ENCODE measurements at places on chromosomes 7 and 10.

- DNase-seq = no peak
Observed at GRCh38 chr10:114442091-114442630, 37.9 kb upstream of the AFAP1L2 start.

DNA sequence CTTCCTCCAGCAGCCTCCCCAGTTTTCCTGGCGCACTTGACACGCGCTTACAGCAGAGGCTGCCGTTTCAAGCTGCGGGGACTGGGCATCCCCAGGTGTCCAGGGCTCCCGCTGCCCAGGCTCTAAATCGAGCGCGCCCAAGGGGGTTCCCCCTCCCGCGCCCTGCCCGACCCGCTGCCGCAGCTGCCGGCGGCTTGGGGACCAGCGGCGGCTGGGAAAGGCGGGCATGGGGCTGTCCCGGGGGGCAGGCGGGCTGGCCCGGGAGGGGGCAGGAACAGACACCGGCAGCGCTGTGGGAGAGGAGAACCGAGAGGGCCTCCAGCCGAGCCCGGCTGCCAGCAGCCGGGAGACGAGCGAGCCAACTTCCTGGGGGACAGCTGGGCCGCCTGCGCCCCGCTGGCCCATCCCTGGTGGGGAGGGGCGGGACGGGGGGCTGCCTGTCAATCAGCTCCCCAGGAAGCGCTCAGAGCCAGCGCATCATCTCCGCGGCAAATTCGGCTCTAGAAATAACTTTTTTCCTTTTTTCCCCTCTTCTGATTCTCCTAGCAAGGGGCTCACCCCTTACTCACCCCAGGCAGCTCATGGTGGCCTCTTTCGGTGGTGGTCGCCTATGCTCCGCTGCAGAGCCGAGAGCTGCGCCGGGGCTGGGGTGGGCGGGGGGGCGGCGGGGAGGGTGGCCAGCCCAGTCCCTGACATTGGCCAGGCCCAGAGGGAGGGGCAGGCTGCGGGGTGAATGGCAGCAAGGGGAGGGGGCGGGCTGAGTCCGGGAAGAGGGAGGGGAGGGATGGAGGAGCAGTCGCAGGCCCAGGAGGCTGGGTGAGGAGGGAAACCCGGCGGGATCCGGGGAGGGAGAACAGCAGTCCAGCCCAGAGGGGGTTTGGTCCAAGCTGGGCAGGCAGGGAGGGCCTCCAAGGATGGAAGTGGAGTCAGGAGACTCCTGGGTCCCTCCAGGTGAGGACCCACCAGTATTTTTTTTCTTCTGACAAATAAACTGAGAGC, 14.7 kb downstream of the GRID2IP start:
- peak; percentile 28 for DNase-seq

GRCh38 chr10:79202188-79203013, 133.6 kb downstream of the ZMIZ1 start:
- DNase-seq = peak; percentile 51

DNA sequence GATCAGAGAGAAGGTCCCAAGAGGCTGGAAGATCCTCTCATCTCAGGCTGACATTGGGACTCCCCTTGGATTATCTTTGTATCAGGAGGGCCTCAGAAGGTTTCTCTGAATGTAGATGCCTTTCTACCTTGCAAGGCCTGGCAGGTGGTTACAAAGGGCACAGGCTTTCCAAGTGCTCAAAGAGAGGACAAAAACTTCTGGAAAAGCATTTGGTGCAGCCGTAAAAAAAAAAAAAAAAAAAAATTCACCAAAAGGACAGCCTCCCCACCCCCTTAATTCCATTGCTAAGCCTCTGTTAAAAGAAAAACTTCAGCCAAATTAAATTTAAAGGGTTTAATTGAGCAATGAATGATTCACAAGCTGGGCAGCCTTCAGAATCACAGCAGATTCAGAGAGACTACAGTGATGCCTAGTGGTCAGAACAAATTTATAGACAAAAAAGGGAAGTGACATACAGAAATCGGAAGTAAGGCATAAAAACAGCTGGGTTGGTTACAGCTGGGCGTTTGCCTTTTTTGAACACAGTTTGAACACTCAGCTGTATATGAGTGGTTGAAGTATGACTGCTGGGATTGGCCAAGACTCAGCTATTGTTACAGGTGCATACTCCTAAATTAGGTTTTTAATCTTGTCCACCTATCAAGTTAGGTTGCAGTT, 42.5 kb upstream of the LRGUK start:
- no peak for DNase-seq

DNA sequence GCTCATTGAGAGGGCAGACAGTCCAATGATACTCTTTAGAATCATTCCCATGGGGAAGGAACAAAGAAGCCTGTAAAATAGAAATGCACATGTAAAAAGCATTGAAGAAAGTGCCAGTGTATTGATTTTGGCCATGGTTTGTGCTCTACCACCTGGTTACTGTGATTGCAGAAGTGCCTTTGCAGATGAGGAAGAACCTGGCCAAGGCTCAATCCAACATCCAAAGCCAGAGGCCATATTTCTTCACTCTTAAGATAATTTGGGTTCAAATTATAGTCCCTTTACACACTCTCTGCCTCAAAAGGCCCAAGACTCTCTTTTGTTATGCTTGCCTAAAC, 122.1 kb downstream of the EGFR start:
- DNase-seq = no peak

- peak; percentile 74 for DNase-seq
Observed at GRCh38 chr10:103278862-103279298, 1.9 kb downstream of the INA start.

- DNase-seq = no peak
Observed at GRCh38 chr10:103127241-103127640, 65.8 kb downstream of the NT5C2 start.

GRCh38 chr7:131352032-131352431, 24.4 kb downstream of the MKLN1 start:
- no peak for DNase-seq

DNA sequence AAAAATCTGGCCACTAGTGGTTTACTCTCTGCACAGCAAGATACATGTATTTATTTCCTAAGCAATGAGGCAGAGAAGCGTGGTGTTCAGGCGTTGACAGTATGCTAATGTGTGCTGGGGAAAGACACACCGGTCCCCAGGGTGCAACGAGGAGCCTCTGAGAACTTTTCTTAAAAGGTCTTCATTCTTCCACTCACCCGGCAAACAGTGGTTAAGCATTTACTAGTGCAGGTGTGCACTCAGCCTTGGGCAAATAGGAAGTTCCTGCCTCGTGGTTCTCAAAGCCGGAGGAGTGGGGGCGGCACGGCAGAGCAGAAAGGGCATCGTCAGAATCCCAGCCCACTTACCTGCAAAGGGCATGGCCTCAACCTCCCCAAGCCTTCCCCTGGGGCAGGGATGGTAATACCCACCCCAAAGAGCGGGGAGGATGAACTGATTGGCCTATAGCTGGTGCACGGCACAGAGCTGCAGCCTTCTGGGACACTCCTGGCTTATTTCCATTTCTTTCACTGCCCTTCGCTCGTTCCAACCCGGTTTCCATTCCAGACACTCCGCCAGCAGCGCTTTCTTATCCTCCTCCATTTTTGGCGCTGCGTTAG, 184.3 kb upstream of the CTBP2 start:
- DNase-seq = no peak

- peak; percentile 52 for DNase-seq
Observed at GRCh38 chr7:134632937-134633540, 13.6 kb upstream of the BPGM start.

- DNase-seq = peak; percentile 22
Observed at GRCh38 chr10:51832652-51833383, 133.4 kb upstream of the CSTF2T start.

GRCh38 chr10:86798611-86799010, 42.2 kb downstream of the BMPR1A start:
- peak; percentile 19 for DNase-seq

- DNase-seq = no peak
Observed at GRCh38 chr7:137919987-137920386, 73.2 kb upstream of the DGKI start.

DNA sequence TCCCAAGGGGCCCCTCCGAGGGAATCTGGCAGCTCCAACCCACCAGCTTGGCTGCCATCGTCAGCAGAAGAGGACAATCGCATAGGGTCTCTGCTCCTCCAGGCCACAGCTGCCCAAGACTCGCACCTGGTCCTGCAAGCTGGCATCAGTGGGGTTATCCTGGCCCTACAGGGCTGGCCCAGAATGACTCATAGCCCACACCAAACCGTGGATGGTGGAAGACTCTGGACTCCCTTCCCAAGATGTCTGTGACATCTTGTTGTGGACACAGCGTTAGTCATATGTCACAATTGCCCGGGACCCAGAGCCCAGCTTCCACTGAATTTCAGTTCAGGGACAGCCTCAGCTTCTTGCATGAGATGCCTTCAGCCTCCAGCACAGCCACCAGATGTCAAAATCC, 91.5 kb upstream of the CUX1 start:
- DNase-seq = no peak

- DNase-seq = peak; percentile 56
Observed at GRCh38 chr7:143003393-143004051, 23.4 kb downstream of the OR9A2 start.

GRCh38 chr7:132077971-132078685, 498.1 kb downstream of the PLXNA4 start:
- no peak for DNase-seq

GRCh38 chr10:107264742-107265141, 100.2 kb upstream of the SORCS1 start:
- DNase-seq = no peak

- DNase-seq = peak; percentile 28
Observed at GRCh38 chr7:20064974-20065862, 152.0 kb downstream of the MACC1 start.

DNA sequence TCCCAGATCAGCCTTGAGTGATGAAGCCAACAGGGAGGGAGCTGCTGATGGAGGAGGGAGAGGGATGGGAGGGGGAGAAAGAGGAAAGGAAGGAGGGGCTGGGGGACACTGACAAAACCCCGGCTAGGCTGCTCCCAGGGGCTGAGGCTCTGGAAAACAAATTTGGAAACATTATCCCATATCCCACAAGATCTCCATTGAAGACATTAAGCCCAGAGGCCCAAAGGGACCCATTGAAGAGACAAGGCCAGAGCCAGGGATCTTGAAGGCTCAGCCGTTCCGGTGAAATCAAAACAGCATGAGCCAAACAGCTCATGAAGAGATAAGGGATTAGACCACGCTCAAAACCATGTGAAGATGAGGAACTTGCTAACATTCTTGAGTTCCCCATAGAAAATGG, 184.3 kb upstream of the ITGB1 start:
- DNase-seq = no peak

DNA sequence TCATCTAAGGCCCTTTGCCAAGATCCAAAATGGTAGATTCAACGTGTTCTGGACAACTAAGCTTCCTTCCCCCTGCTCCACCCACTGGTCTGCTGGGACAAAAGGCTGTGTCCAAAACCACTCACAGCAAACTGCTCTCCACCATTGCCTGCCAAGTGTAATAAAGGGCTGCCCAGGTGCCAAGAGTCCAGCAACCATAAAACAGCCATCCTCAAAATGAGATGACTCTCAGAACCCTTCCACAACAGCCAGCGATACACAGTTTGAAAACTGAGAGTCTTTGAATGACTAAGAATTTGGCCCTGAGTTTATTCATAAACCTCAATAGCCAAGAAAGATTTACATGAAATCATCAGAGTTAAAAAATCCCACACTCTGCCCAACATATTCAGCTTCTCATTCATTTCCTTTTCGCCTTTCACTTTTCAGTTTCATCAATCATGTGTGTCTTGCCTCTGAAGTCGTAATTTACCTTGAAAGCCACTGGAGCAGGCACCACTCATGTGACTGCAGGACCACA, 658.1 kb upstream of the MGMT start:
- no peak for DNase-seq

DNA sequence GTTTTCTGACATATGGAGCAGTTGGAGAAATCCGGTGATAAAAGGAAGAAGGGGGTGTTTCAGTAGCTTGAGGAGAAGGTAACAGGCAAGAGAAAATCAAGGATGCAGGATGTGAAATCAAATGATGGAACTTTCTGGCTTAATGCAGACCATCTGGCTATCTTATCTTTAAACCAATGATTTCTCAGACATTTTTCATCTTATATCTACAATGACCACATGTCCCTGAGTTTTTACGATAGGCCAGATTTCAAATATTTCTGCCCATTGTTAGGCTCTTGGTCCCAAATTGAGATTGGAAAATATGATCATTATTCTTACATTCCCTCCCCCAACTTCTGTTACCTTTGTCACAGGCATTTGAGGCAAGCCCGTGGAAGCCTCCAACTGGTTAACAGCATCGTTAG, 486.8 kb downstream of the SUGCT start:
- no peak for DNase-seq

- no peak for DNase-seq
Observed at GRCh38 chr7:155448632-155449007, 9.3 kb upstream of the EN2 start.

GRCh38 chr7:155493744-155494538, 36.0 kb downstream of the EN2 start:
- no peak for DNase-seq

GRCh38 chr10:73889014-73889413, 14.7 kb upstream of the CAMK2G start:
- DNase-seq = peak; percentile 69

- no peak for DNase-seq
Observed at GRCh38 chr7:1943933-1944618, 274.0 kb downstream of the ELFN1 start.

DNA sequence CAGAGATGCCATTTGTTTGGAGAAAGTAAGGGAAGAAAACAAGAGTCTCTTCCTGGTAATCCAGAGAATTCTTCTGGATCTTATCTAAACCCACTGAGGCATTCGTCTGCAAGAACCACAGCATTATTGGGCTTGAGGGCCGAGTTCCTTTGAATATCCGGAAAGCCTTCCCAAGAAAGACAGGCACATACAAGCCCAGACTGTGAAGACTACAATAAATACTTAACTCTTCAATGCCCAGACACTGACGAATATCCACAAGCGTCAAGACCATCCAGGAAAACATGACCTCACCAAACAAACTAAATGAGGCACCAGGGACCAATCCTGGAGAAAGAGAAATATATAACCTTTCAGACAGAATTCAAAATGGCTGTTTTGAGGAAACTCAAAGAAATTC, 99.0 kb downstream of the RNF32 start:
- no peak for DNase-seq

DNA sequence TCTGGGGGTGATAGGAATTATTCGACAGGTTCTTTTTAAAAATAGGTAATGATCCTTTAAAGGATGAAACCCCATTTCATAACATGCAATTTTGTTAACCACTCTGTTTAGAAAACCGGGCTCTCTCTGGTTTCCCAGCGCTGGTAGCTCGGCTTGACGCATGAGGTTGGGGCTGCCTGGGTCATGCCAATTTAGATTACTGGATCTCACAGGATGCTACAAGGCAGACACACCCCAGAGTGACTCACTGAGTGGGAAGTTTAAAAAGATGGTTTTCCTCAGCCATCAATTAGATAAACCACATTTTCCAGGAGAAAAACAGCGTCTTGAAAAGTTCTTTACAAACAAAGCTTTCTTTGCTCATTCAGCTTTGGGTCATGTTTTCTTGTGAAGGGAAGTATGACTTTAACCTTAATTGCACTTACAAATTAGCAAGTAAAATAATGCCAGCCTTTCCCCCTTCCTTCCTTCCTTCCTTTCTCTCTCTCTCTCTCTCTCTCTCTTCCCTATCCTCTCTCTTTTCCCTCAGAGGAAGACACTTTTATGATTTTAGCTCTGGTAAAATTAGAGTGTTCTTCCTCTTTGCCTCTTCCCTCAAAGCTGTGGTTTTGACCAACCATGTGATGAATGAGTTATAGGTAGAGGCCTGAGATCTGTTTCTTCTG, 99.8 kb downstream of the EPDR1 start:
- DNase-seq = no peak
